ENCODE measurements at places on chromosomes 13 and 19.

- DNase-seq, result peak; percentile 46
Measured at GRCh38 chr19:15015946-15016542, 33.2 kb upstream of the CASP14 start.

DNA sequence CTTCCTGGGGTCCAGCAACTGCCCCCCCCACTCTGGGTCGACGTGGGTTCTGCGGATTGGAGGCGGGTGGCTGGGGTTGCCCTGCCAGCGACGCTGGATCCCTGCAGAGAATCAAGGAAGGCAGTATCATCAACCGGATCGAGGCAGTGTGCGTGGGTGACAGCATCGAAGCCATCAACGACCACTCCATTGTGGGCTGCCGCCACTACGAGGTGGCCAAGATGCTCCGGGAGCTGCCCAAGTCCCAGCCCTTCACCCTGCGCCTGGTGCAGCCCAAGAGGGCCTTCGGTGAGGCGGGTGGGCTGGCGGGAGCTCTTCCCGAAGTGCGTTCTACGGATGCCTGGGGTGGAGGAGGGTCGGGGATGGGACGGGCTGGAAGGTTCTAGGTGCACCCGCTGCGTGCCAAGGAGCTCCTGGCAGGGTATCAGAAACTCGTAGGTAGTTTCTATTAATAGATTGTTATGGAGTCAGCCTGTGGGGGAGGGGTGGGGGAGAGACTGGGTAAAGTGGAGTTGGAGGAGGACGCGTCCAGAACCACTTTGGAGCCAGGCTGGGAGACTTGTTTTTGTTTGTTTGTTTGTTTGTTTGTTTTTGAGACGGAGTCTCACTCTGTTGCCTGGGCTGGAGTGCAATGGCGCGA lies 1.5 kb downstream of the GIPC3 start:
- DNase-seq, result no peak

- no peak for DNase-seq
Measured at GRCh38 chr19:56120002-56120370, 1.1 kb downstream of the ZNF787 start.

GRCh38 chr19:50551715-50552187 lies 16.5 kb downstream of the LRRC4B start:
- no peak for DNase-seq

DNA sequence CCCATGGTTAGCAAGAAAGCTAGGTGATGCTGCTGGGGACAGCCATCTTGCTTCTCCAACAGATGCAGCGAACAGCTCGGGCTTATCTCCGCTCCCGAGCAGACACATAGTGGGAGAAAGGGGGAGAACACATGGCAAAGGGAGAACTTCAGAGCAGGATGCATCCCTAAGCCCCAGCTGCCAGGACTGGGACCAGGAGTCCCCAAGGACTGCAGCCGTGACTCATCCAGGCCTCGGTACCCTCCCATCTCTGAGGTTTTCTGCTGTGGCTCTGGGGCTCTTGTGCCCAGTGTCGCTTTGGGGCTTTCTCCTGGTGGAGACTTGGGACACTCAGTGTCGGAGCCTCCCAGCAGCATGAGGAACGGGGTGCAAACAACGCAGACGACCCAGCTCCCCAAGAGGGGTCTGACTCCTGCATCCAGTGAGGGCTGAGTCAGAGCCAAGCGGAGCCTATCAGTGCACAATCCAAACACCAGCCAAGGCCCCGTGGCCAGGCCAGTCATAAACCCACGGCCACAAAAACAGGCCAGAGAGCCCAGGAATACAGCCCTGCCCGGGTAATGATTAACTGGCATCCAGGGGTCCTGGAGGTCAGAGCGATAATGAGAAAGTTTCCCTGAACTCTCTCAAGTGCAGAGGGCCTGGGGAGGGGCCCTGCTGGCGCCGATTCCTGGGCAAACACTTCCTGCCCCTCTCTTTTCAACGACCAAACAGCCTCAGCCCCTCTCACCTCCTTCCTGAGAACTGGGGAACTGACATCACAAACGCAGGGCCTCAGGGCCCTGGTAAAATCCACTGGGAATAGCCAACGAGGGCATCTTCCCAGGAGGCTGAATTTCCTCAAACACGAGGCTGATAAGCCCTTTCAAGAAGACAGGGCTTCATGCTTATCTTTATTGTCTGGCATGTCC lies 202.9 kb downstream of the USP12 start:
- DNase-seq, result no peak

DNA sequence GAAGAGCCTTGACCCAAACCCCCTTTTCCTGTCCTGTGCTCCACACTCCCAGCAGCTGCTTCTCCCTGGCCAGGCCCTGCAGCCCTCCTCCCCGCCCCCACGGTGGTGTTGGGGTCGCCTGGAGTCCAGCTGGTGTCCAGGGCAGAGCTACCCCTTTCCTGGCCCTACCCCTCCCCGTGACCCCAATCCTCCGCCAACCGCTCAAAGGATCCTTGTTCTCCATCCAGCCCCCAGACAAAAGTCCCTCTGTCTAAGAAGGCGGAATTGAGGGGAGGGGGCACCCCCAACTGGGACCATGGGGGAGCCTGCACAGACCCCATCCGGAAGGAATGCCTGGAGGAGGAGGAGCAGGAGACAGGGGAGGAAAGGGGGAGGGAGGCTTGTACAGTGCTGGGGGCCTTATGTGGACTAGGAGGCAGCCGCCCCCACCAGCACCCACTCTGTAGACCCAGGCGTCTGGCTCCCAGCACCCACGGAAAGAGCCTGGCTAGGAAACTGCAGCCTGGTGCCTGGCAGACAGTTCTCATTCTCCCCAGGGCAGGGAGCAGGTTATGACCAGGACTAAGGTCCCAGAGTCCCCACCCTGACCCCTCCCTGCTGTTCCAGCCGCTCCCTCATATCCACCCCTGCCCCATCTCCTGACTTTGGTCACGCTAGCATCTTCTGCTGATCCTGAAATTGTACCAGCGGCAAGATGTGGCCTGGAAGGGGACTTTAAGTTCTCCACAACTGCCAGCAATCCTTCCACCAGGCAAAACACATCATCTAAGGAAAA lies at the start of gene FXYD3:
Gene FXYD3 (plus strand): TSS at position 647 of the 775 bp plus-strand sequence. CDS start 3,554 bp downstream, outside the sequence.
- DNase-seq, result no peak

DNA sequence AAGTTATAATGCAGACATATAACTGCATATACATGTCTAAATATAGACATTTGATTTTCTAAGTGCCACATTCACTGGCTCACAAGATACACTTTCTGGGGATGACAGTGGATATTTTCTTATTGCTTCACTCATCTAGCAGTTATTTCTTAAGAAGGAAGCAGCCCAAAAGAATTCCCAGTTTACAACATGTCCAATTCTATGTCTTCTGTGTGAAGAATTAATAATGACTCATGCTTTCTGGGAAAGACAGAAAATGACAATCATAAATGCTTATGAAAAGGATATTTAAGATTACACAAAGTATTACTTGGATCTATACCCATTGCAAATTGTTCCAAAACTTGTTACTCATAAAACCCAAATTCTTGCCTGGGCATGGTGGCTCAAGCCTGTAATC lies 543.4 kb downstream of the SUCLA2 start:
- DNase-seq, result no peak

GRCh38 chr19:44111910-44112463 lies 1.2 kb upstream of the ZNF225 start:
- peak; percentile 84 for DNase-seq

DNA sequence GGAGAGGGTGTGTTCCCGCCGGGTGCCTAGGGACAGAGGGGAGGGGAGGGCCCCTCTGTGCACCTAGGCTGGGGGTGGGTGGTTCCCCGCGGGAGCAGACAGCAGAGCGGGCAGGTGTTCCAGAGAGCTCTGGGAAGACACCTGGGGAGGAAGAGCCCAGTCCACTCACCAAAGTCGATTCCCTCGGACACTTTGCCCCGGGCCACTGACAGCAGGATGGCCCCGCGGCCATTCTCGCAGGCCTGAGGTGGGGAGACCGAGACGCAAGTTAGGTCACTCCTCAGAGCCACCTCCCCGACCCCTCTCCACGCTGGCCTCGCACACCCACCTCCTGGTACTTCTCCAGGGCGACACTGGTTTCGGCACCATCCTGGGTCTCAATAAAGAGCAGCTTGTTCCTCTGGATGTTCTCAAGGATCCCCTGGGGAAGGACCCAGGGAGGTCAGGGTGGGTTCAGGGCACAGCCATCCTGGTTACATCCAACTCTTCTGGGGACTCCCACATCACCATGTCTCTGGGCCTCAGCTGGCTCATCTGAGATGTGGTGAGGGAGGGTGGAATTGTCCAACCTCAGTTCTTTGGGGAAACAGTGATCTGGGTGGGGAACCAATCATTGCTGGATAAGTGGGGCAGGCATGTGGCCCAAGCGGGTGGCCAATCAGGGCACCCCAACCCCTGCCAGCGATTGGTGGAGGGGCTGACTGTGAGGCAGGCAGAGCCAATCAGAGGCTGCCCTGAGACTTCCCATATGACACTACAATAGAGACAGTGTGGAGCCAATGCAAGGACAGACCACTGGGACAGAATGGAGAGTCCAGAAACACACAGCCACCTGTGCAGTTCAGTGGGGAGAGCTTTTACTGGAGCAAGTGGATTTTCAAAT lies 12.6 kb downstream of the KLC3 start:
- DNase-seq, result peak; percentile 20

DNA sequence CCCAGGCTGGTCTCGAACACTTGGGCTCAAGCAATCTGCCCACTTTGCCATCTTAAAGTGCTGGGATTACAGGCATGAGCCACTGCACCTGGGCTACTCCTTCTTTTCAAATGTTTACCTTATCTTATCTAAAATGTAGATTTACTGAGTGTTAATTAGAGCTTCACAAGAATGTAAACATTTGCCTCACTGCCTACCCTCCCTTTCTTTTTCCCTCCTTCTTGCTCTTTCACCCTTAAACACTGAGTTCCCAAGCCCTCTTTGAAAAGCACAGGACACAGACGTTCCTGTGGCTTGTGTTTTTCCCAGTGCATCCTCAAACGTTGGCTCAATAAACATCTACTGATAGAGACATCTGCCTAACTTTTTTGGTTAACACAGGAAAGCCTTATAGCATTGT lies 32.7 kb upstream of the CYSLTR2 start:
- no peak for DNase-seq

GRCh38 chr13:22074403-22074802 lies 403.5 kb downstream of the FGF9 start:
- DNase-seq, result no peak

DNA sequence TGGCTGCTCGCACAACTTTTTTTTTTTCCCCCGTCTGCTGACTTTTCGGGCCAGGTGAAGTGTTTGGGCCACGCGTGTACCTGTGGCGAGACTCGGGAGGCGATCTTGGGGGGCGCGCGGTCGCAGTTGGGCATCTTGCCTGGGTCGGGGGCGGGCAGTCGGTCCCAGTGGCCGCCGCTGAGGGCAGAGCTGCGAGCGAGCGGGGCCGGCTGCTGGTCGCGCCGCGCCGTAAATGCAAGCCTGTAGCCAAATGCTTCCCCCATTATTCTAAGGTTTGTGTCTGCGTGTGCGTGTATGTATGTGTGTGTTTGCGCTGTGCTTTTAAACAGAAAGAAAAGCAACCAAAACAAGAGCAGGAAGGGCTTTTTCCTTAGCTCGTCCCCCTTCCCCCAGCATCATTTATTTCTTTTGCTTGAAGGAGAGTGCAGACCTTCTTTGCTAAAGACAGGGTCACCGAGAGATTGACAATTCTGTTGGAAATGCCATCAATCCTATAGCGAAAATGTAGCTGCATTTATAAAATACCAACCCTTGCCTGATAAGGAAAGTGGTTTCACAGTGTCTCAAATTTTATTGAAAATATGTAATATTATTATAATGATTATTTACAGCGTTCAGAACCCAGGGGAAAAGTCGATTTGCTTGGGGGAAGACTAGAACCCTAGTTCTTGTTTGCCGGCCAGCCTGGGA lies 143.2 kb upstream of the ZNF536 start:
- DNase-seq, result peak; percentile 13

GRCh38 chr13:64066711-64067110 lies 2651.1 kb upstream of the PCDH20 start:
- DNase-seq, result no peak

- no peak for DNase-seq
Measured at GRCh38 chr13:102848956-102849355, 3.1 kb downstream of the ERCC5 start.

- no peak for DNase-seq
Measured at GRCh38 chr19:57606931-57607330, 7.1 kb upstream of the ZNF134 start.
